ENCODE measurements at places on chromosomes 5 and 9.

- DNase-seq: no peak
These were observed 648.1 kb downstream of the ACTL7B start for GRCh38 chr9:108207561-108208165.

- no peak for DNase-seq
These were observed 909 bp downstream of the SLC36A1 start for GRCh38 chr5:151448038-151448985.

GRCh38 chr5:110809006-110809405, 70.2 kb downstream of the SLC25A46 start:
- no peak for DNase-seq

DNA sequence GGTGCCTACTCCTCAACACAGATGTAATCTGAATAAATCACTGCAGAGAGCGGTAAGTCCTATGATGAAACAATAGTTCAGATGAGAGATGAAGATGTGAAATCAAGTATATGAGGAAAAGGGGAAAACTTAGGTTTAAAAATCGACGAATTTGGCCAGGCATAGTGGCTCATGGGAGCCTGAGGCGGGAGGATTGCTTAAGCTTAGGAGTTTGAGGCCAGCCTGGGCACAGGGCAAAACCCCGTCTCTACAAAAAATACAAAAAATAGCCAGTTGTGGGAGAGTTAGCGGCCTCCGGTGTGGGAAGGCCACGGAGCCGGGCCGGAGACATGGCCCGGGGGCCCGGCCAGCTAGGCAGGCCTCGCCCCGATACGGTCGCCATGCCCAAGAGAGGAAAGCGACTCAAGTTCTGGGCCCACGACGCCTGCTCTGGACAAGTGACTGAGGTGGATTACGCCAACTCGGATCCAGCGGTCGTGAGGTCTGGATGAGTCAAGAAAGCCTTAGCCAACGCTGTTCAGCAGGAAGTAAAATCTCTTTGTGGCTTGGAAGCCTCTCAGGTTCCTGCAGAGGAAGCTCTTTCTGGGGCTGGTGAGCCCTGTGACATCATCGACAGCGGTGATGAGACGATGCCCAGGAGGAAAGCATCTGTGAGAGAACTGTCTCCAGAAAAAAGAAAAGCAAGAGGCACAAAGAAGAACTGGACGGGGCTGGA, 62.8 kb upstream of the SUB1 start:
- DNase-seq: no peak

DNA sequence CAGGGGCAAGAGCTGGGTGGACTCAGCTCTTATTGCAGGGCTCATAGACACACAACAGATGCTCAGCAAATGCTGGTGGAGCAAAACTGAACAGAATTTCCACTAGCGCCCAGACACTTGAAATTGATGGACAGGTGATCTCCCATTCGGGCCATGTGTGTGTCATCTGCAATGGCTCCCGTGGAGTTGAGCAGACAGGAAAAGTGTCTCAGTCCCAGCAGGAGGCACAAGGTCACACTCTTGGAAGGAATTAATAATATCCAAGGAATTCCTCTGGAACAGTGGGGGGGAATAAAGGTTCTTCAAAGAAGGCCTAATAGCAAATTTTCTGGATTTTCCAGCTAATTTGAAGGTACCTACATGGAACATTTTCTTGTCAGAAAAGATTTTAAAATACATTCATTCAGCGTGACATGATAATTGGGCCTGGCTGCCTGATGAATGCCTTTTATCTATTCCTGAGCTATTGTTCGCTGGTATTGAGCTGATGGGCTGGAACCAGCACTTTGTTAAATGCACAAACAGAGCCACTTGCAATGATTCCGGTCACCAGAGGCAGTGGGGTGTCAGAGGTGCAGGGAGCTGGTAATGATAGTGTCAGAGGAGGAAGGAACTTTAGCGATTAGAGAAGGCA, 31.5 kb upstream of the ALDH1B1 start:
- no peak for DNase-seq

GRCh38 chr9:34127035-34127948, 794 bp upstream of the DCAF12 start:
- no peak for DNase-seq

GRCh38 chr5:170963521-170963920, 101.7 kb downstream of the RANBP17 start:
- DNase-seq: no peak

DNA sequence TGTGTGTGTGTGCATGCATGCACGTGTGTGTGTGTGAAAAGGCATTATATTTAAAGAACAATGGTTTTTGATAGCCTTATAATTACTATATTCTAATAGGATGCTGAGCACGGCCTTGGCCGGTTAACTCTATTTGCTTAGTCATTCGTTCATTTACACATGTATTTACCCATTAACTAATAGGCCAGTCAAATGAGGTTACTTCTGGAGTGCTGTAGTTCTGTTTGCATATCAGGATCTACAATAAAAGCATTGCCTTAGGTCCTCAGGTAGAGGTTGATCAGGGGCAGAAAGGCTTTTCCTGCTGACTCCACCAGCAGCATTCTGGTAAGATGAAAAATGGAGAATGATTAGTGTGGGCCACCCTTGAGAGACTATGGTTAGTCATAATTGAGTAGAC, 219.0 kb downstream of the COMMD10 start:
- DNase-seq: no peak

DNA sequence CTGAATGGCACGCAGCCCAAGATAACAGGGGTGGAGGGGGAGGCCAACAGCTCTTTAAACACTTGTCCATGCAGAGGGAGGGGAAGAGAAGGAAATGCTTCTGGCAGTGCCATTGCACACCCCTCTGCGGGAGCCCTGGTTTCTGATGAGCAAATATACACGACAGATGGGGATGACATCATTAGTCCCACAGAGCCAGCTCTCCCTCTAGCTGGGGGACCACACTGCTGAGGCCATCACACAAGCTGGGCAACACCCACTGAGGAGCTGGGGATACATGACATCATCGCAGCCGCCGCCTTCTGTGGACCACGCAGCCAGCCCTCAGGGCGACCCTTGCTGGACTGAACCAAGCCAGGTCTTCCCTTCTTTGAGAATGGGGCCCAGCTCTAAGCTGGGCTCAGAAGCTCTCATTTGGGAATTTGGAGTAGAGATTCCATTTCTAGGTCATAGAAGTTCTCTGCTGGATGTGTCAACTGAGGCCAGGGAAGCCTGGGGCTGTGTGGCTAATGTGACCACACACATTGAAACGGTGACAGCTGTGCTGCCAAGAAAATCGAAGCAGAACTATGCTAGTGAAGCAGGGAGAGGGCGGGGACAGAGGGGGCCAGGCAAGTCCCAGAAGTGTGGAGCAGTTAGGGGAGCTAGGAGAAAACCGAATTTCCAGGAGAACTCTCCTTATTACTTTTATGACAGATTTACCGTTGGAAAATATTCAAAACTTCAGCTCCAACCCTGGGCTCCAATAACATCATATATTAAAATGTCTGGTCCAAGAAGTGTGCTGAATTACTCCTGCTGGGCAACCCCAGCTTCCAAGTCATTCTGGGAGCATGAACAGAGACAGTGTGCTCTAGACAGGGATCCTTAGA, 79.5 kb downstream of the PRRT1B start:
- DNase-seq: no peak

GRCh38 chr9:92100237-92100911, 14.8 kb downstream of the SPTLC1 start:
- no peak for DNase-seq

- no peak for DNase-seq
These were observed 73.2 kb upstream of the EPB41L4A start for GRCh38 chr5:112492291-112492690.

DNA sequence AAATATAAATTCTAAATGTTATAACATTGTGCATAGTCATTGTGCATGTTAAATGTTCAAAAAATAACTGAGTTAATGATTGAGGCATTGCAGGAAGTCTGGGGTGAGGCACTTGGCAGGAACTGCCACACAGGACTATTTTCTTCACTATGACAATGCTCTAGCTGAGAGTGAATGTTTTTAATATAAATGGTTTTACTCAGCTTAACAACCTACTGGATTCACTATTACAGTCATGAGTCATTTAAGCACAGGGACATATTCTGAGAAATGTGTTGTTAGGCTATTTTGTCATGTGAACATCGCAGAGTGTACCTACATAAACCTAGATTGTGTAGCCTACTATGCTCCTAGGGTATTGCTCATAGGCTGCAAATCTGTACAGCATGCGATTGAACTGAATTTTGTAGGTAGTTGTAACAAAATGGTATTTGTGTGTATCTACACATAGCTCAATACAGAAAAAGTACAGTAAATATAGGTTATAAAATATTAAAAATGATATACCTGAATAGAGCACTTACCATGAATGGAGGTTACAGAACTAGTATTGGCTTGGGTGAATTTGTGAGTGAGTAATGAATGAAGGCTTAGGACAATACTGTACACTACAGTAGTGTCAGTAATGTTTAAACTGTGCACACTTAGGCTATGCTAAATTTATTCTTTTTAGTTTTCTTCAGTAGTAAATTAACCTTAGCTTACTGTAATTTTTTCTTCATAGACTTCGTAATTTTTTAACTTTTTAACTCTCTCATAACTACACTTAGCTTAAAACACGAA, 346.1 kb upstream of the PTGER4 start:
- DNase-seq: no peak

GRCh38 chr5:59521476-59521875, 372.1 kb downstream of the PDE4D start:
- no peak for DNase-seq

DNA sequence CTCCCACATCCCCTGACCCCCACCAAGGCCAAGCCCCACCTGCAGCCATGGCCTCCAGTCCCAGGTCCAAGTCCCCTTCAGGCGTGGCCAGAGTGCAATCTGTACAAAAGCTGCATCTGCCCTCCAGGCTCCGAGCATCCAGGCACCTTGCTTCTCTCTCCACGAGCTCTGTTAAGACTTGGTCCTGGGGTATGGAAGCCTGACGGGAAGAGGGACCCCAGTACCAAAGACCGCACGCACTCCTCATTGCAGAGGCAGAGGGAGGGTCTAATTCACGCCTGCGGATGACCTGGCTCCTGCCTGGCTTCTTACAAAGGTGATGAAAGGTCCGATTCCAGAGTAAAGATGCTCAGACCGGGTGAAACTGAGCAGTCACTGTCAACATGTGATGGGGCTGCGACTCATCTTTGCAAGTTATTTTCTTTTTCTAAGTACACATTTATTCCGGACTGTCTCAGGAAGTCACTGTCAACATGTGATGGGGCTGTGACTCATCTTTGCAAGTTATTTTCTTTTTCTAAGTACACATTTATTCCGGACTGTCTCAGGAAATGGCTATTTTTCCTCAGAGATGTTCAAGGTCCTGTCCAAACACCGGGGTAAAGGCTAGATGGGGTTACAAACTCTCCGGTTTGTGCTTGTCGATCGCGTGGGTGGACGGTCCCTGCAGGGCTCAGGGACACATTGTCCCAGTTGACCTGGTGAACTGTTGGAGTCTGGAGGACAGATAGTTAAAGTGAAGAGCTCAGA, 252.0 kb upstream of the IRX4 start:
- DNase-seq: no peak

DNA sequence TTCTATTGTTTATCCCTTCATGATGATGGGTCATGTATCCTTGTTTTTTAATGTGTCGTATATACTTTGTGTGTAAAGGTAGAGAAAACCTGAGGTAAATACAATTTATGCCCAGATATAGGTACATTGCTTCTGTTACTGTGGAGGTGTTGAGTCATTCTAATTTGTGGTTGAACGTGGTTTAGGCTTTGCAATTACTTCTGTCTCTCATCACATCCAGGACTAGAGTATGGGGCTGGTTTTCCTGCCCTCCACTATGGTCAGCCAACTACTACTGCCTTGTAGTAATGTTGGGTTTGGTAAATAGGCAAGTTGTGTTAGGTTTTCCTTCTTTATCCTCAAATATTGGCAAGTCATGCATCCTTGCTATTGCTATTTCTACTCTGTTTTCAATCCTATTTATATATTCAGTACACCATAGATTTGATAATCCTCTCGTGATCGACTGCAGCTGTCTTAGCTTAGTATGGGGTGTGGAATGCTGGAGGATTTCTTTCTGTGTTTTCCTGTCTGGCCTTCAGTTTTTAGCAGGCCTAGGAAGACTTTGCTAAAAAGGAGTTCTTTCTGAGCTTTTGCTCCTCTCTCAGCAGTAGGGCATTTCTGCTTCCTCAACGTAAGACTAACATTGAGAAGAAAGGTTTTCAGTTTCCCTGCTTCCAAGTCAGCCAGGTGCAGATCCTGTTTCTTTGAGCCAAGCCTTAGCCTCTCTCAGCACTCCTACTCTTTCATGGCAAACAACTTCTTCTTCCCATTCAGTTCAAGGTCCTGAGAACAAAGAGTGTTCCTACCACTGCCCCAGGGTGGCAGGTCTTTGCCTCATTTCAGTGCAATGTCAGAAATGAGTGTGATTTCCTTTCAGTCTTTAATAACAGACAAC, 844.4 kb upstream of the CDH18 start:
- DNase-seq: no peak

- no peak for DNase-seq
These were observed 51.3 kb downstream of the AK8 start for GRCh38 chr9:132826621-132827365.

GRCh38 chr9:113399646-113400200, 1.4 kb downstream of the ALAD start:
- no peak for DNase-seq

DNA sequence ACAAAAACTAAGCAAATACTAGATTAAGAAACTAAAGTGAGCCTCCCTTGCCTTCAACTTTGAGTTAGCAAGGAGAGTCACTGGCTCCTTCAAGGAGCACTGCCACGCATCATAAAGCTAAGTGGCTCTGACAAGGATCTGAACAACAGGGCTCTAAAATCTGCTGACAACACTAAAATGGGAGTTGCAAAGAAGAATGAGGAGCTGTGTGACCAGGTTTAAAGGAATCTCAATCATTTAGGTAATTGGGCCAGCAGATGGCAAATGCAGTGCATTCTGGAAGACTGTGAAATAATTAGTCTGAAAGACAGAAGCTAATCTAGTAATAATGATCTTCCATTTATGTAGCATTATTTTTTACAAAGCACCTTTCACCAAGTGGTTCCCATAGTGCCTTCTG, 297.0 kb upstream of the TAS2R1 start:
- no peak for DNase-seq

DNA sequence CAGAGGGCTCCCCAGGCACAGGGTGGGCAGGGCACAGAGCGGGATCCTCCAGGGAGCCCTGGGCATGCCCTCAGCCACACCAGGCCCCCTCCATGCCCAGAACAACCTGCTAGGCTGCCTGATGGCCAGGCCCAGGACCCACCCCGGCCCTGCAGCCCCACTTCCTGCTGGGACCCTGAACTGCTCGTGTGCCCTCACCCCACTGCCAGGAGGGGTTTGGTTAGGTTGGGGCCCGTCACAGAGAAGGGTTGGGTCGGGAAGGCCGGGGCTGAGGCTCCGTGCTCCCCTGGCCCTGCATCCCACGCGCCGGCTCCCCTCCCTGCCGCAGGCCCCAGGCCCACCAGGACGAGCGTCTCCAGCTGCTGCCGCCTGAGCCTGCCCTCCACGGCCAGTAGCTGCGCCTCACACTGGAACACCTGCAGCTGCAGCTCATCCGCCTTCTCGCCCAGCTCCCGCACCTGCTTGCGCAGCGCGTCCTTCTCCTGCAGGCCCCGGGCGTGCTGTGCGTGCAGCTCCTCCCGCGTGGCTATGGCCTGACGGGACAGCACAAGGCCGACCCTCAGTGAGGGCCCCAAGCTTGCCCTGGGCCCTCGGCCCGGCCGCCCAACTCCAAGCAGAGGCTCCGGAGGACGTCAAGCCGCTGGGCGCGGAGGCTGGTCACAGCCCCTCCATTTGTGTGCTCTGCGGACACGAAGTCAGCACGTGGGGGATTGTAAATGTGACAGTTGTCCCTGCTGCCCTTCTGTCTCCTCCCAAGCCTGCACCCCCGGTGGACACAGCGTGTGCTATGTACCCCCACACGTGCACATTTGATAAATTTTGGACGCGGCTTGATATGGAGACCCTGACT, 4.0 kb upstream of the DNLZ start:
- no peak for DNase-seq
